M059J (cell line): ENCODE measurements at places on chromosomes 2 and 18.

DNA sequence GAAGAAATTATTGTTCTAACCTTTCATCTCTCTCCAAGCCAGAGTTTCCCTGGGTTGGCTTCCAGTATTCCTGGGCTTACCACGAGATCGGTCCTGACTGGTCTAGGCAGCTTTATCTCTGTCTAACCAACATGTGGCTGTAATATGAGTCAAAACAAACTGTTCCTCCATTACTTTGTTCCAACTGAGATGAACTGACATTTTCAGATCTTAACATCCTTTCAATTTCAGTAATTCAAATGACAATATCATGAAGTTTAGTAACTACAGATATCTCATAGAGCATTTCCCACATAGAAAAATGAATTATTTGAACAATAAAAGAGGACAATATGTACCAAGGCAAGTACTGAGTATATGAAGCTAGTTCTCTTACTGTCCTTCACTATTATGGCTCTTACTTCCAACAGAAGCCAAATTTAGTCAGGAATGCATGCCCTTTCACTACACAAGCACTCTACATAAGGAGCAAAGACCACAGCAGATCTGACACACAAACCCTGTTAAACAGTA lies 15.5 kb downstream of the SLC25A12 start:
- DNase-seq = peak; percentile 40

DNA sequence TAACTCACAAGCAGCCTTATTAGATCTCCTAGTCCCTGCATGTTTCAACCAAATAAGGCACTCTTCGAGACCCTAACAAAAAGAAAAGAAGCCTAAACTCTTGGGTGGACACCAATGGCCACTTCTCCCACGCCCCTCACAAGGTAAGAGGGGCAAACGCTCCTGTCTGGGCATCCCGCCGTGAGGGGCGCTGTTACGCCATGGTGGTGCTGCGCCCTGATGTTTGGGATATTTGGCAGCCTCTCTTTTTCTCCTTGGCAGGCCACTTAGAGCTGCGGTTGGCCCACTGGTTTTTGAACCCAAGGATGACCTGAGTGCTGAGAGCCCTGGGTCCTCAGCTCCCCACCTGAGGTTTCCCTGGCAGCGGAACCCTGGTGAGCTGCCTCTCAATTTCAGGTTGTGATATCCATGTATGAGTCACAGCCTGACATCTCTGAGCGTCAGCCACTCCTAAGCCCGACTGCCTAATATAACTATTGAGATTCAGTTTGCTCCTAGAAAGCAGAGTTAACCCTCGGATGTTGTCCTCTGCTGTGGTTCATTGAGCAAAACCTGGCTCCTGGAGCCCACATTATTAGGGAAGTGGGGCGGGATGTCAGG lies 103.3 kb downstream of the COL6A3 start:
- no peak for DNase-seq

DNA sequence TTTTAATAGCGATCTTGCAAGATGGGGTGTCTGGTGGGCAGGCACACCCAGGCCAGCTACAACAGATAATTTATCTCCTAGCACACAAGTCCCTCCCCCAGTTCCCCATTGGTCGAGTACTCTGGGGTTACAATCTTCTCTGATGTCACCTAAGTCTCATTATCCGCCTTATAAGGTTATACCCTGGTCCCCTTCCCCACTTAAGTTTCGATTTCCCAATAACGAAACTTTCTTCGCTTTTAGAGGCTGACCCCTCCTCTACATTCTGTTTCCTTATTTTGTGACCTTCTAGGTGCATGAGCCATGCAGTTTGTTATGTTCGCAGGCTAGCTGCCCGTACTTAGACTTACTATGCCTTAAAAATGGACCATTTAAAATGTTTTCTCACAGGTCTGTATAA lies 180.1 kb downstream of the CAPN13 start:
- no peak for DNase-seq

DNA sequence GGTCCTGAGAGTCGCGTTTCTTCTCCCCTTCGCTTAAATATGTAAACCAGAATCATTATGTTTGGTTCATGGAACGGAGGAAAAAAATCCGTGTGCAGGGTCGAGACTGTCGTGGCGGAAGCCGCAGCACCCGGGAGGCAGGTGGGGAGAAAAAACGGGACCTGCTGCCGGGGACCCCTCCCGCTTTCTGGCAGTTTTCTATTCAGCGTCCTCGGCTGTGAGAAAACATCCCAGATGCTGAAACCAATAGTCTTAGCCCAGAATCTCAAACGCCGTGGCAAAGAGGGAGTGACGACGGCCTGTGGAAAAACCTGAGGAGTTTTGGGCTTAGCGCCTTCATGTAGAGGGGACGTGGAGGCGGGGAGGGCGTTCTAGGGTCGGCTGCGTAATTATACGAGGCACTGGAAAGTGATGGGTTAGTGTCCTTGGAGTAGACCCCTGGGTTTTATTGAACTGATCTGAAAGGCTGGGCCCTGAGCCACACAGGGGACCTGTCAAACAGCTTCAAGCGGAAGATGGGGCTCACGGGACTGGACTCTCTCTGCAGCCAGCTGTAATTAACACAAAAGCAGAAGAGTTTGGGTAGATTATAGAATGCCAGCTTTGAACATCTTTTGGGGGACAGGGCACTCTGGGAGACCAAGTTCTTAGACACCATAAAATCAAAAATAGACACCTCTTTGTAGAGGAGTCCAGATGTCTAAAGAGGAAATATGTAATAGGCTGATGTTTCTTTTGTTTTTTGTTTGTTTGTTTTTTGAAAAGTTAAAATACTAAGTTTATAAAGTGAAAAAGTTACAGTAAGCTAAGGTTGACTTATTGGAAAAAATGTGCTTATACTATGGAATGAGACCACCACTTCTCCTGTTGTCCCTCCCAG lies 834 bp upstream of the BUB1 start:
- DNase-seq = peak; percentile 37

GRCh38 chr18:67672155-67672554 lies 155.6 kb upstream of the DSEL start:
- DNase-seq = peak; percentile 81

DNA sequence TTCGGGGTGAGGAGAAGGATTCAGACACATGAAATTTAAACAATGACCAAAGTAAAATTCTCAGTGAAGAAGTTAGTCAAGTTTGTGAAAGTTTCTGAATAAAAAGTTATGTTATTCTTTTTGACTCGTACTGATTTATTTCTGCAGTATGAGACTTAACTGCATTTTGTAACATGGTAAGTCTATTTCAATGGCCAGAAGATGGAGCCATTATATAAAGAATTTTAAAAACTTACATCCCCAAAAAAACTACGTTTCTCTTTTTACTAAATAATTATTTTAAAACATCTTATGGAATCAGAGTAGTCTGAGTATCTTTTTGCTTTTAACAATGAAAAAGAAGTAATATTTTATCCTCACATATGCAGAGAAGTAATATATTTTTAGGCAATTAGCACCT lies 51.4 kb upstream of the SCN1A start:
- DNase-seq = peak; percentile 8

- no peak for DNase-seq
These were observed 28.5 kb downstream of the ZNF516 start for GRCh38 chr18:76466410-76466991.

DNA sequence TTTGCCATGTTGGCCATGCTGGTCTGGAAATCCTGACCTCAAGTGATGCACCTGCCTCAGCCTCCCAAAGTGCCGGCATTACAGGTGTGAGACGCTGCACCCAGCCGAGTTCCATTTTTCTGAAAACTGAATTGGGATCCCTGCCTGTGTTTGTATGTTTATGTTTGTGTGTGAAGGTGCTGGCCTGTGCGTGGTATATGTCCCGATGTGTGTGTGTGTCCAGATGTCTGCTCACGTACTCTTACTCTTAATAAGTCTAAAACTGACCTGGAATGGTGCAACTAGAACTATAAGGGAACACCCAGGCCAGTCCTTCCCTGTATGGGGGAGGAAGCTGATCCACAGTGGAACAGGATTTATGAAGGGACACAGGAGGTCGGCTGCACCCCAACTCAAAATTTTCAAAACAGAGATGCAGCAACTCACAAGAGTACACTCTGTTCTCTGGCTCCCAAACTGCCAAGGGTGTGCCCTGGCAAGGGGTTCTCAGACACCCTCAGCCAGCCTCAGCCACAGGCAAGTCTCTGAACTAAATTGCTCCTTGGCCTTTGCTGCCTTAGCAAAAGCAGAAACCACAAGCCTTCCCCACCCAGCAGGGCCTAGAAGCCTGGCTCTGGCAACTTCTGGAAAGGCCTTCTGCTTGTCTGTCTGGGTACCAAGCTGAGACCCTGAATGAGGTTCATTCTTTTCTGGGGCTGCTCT lies 36.5 kb downstream of the RHOB start:
- no peak for DNase-seq

- peak; percentile 25 for DNase-seq
These were observed 67.4 kb downstream of the BIN1 start for GRCh38 chr2:127039387-127040031.
